ENCODE measurements at places on chromosomes 5 and 9. TPM values are rescaled to one million over a fixed set of nuclear protein-coding genes. Genes with fewer than 3 reads are reported as not detected.

The IL4 gene
- total RNA-seq: not detected

The LHX3 gene
- total RNA-seq: not detected

The PCDHGC4 gene
- total RNA-seq: 0.17 TPM

The PCDHA9 gene
- not detected for total RNA-seq

The HAVCR2 gene
- total RNA-seq: 0.17 TPM

The DOCK8 gene
- under 0.01 TPM for total RNA-seq

The PRR7 gene
- total RNA-seq: 21.5 TPM

The SUSD1 gene
- 8.8 TPM for total RNA-seq

The SMIM33 gene
- not detected for total RNA-seq

The SLC46A2 gene
- total RNA-seq: not detected

The ALDH1A1 gene
- 0.17 TPM for total RNA-seq

The CDC25C gene
- total RNA-seq: 29.4 TPM

The MED10 gene
- total RNA-seq: 16.8 TPM

The NOXA1 gene
- total RNA-seq: 0.17 TPM

The PHF24 gene
- 0.74 TPM for total RNA-seq

The PITX1 gene
- 2.9 TPM for total RNA-seq

The STPG3 gene
- total RNA-seq: not detected

The GDNF gene
- not detected for total RNA-seq

The SPATA31A3 gene
- total RNA-seq: not detected

Data from bronchus fibroblast of lung (primary cell).